Gastrocnemius medialis (tissue), 4 donors: ENCODE measurements at places on chromosomes 3 and 15.
A peak's percentile ranks its signal among the peaks of the same experiment; 100 is the strongest.

DNA sequence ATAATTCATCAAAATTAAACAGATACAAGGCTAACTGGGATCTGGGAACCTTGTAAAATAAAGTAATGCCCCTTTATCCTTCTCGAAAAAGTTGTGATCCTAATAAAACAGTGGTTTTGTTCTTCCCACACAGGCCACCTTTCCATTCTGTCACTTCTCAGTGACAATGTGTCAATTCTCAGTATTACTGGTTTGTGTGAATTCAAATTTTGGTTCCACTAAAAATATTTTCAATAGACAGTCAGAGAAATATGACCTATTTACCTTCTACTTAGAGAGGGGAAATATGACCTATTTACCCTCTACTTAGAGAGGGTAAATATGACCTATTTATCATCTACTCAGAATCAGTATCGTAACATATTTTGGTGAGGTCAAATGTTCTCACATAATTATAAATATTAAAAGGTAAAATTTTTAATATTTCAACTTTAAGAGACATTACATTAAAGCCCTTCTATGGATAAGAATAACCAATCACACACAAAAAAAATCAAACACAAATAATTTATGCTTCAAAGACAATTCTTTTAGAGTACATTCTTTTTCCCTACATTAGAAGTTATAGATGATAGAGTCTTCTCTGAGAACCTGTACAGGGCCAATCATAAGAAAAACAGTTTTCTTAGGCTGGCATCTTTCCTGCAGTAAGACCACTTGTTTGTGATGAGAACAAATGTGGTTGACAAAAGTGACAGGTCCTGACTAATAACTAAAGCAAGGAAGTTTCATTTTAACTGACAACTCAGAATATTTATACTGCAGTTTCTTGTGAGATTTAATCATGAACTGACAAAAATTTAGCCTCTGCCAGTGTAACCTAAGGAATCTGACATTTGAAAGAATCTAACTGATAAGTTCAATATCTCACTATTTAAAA lies 323.3 kb downstream of the DIPK2A start:
- DNase-seq: no peak
- H3K4me1 ChIP-seq: no peaks in the 10 kb centered on the region
- no peak overlapping the region for H3K4me3 ChIP-seq
- H3K27me3 ChIP-seq: no peaks in the 10 kb centered on the region
- H3K27ac ChIP-seq: no peak overlapping the region
- H3K36me3 ChIP-seq: no peaks in the 10 kb centered on the region

DNA sequence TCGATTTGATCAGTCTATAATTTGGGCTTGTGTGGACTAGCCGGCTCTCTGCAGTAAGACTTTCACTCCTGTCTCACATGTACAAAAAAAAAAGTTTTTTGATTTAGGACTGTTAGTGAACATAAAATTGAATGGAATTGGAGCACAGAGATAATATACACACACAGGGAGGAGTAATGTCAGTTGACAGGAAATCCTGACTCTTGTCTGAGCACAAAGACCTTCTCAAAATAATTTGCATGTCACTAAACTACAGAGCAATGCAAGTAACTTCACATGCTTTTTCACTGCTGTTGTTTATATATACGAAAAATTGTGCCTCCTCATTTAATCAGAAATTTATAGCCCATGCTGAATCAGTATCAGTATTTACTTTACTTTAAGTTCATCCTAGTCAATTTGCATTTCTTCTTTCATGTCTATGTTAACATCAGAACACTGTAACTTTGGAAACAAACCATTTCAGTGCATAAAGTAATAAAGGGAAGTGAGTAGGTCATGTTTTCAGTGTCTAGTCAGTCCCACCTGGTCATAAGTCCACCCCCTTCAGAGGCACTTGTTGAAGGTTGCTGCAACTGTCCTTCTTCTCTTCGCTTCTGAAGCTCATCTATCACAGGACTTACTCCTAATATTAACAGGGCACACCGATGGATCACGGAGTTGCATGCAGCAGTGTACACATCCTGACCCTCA lies 115.8 kb downstream of the FBXL22 start:
- H3K4me1 ChIP-seq: no peaks in the 10 kb centered on the region
- no peak overlapping the region for H3K4me3 ChIP-seq
- no peaks in the 10 kb centered on the region for H3K27me3 ChIP-seq
- no peak for DNase-seq
- peaks cover 50% of the 10 kb centered on the region for H3K36me3 ChIP-seq

GRCh38 chr3:170529346-170529745 lies 56.5 kb downstream of the SLC7A14 start:
- H3K27ac ChIP-seq: no peak overlapping the region
- no peak overlapping the region for H3K4me3 ChIP-seq
- H3K36me3 ChIP-seq: no peaks in the 10 kb centered on the region
- H3K4me1 ChIP-seq: peaks cover 2% of the 10 kb centered on the region
- no peak for DNase-seq
- no peaks in the 10 kb centered on the region for H3K27me3 ChIP-seq

DNA sequence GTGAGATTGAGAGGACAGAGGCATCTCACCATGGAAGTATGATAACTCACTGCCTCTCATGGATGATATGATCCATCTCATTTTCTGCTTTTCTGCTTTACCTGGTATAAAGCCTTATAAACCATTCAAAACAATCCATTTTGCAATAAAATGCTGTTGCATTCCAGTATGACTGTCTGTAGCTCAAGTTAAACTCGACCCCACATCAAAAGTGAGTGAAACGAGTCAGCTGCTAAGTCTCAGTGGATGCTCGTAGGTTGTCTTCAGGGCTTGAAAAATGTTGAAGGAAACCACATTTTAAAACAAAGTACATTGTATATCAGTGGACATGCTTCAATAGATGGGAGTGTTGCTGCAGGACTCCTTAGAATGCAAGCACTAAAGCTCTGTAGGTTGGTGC lies 839.0 kb downstream of the TUSC7 start:
- no peak overlapping the region for H3K27ac ChIP-seq
- no peaks in the 10 kb centered on the region for H3K27me3 ChIP-seq
- no peaks in the 10 kb centered on the region for H3K4me1 ChIP-seq
- no peak for DNase-seq
- H3K36me3 ChIP-seq: no peaks in the 10 kb centered on the region
- H3K4me3 ChIP-seq: no peak overlapping the region

GRCh38 chr3:143480344-143480743 lies 360.8 kb downstream of the CHST2 start:
- DNase-seq: no peak
- H3K4me3 ChIP-seq: no peak overlapping the region
- no peaks in the 10 kb centered on the region for H3K27me3 ChIP-seq
- H3K36me3 ChIP-seq: no peaks in the 10 kb centered on the region

- peaks cover 3% of the 10 kb centered on the region for H3K27me3 ChIP-seq
- peaks cover 46% of the 10 kb centered on the region for H3K4me1 ChIP-seq
- H3K36me3 ChIP-seq: no peaks in the 10 kb centered on the region
Measured at GRCh38 chr15:70093070-70093469, 4.6 kb downstream of the TLE3 start.

GRCh38 chr15:85443046-85443445 lies 62.6 kb downstream of the AKAP13 start:
- H3K4me3 ChIP-seq: no peak overlapping the region
- no peaks in the 10 kb centered on the region for H3K36me3 ChIP-seq
- no peak overlapping the region for H3K27ac ChIP-seq
- DNase-seq: no peak
- H3K27me3 ChIP-seq: no peaks in the 10 kb centered on the region

DNA sequence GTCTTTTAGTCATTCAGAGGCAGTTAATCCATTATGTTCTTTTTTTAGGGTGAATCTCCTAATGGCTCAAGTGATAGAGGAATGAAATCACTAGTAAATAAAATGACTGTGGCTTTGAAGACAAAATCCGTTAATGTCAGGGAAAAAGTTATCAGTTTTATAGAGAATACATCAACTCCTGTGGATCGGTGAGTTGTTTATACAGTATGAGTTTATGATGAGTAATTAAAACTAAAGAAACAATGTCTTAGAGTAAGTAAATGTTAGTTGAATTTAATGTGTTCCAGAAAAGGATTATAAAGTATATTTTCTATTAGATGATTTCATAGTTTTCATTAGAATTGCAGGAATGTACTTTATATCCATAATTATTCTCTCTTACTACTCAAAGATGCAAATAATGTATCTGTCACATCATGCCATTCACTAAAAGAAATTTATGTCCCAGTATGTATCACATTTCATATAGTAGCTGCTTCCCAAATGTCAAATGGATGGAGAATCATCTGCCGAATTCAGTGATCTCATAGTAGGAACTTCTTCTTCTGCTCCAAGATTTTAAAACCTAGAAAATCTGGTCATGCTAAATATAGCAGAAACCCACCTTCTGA lies 24.1 kb upstream of the NIT2 start:
- H3K4me3 ChIP-seq: no peak overlapping the region
- no peaks in the 10 kb centered on the region for H3K27me3 ChIP-seq
- no peak overlapping the region for H3K27ac ChIP-seq
- H3K36me3 ChIP-seq: no peaks in the 10 kb centered on the region
- peaks cover 16% of the 10 kb centered on the region for H3K4me1 ChIP-seq
- no peak for DNase-seq

GRCh38 chr15:22948056-22948455 lies 32.1 kb downstream of the CYFIP1 start:
- H3K27me3 ChIP-seq: no peaks in the 10 kb centered on the region
- peaks cover 15% of the 10 kb centered on the region for H3K36me3 ChIP-seq
- no peak for DNase-seq
- H3K4me1 ChIP-seq: peaks cover 12% of the 10 kb centered on the region

DNA sequence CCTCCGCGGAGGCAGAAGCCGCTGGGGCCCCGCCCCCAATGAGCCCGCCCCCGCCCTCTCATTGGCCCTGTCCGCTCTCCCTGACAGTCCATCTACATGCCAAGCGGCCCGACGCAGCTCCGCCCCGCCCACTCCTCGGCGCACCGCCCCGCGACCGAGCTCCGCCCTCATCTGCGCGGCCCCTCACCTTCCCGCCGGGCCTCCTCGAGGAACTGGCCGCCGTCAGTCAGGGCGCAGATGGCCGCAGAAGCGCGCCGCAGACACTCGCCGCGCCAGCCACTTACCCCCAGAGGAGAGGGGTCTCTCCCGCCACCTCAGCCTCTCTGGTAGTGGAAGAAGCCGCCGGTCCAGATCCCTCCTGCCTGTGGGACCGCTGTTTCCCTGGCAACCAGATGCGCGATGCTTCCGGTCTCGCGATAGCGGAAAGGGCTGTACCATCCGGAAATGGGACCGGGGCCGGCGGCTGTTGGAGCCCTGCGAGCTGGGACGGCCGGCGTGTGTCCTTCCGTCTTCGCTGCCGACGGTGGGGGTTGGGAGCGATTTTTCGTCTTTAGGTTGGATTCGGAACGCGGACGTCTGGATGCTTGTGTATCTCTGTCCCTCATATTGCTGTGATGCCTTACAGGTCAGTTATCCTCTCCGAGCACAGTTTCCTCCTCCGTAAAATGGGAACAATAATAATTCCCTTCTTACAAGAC lies at the start of gene FSIP1:
TSS of gene FSIP1 (minus strand) at position 401 of the 698 bp plus-strand sequence. CDS start 6,317 bp downstream, outside the sequence.
- H3K36me3 ChIP-seq: no peaks in the 10 kb centered on the region
- H3K4me3 ChIP-seq: peak within 1 kb of the TSS; percentile 84
- no peaks in the 10 kb centered on the region for H3K27me3 ChIP-seq
- peak within 1 kb of the TSS; percentile 67 for H3K27ac ChIP-seq

- peaks cover 21% of the 10 kb centered on the region for H3K4me1 ChIP-seq
- H3K27ac ChIP-seq: no peak overlapping the region
- no peak for DNase-seq
- H3K27me3 ChIP-seq: no peaks in the 10 kb centered on the region
Measured at GRCh38 chr15:76863693-76864092, 41.4 kb downstream of the SCAPER start.

GRCh38 chr15:69421498-69421897 lies 7.3 kb downstream of the KIF23 start:
- H3K27me3 ChIP-seq: no peaks in the 10 kb centered on the region
- no peak for DNase-seq
- no peaks in the 10 kb centered on the region for H3K4me1 ChIP-seq
- H3K27ac ChIP-seq: no peak overlapping the region
- no peaks in the 10 kb centered on the region for H3K36me3 ChIP-seq

DNA sequence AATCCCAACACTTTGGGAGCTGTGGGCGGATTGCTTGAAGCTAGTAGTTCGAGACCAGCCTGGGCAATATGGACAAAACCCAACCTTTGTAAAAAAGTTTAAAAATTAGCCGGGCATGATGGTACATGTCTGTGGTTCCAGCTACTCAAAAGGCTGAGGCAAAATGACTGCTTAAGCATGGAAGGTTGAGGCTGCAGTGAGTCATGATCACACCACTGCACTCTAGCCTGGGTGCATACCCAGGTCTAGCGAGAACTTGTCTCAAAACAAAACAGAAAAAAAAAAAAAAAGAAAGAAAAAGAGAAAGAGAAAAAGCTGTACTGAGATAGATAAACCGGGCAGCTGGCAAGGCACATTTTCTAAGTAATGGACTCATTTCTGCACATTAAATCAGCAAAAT lies 10.6 kb downstream of the ARPP19 start:
- peak overlapping the region; percentile 82 for H3K27ac ChIP-seq
- no peaks in the 10 kb centered on the region for H3K27me3 ChIP-seq

- no peak overlapping the region for H3K4me3 ChIP-seq
- peaks cover 38% of the 10 kb centered on the region for H3K4me1 ChIP-seq
- peak overlapping the region; percentile 16 for H3K27ac ChIP-seq
- no peak for DNase-seq
- no peaks in the 10 kb centered on the region for H3K27me3 ChIP-seq
Measured at GRCh38 chr3:16999161-16999560, 114.4 kb downstream of the PLCL2 start.

- peaks cover 3% of the 10 kb centered on the region for H3K27me3 ChIP-seq
- no peak for DNase-seq
- H3K36me3 ChIP-seq: no peaks in the 10 kb centered on the region
- no peak overlapping the region for H3K4me3 ChIP-seq
Measured at GRCh38 chr15:80789296-80789695, 10.1 kb downstream of the CEMIP start.

- no peaks in the 10 kb centered on the region for H3K36me3 ChIP-seq
- H3K4me3 ChIP-seq: no peak overlapping the region
- no peaks in the 10 kb centered on the region for H3K27me3 ChIP-seq
- DNase-seq: no peak
Measured at GRCh38 chr3:135994708-135995337, 29.3 kb downstream of the PPP2R3A start.

DNA sequence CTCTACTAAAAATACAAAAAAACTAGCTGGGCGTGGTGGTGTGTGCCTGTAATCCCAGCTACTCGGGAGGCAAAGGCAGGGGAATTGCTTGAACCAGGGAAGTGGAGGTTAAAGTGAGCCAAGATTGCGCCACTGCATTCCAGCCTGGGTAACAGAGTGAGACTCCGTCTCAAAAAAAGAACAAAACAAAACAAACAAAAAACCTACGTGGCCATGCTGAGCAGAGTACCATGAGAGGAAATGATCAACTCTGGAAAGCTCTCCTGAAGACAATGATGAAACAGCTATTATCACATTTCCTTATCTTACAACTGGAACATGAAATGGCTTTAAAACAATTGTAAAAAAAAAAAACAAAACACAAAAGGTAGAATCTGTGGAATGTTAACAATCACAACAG lies 75.2 kb downstream of the CHSY1 start:
- H3K4me1 ChIP-seq: no peaks in the 10 kb centered on the region
- H3K27ac ChIP-seq: peak overlapping the region; percentile 58
- no peak for DNase-seq
